Psoas muscle (tissue), 8 donors: ENCODE measurements at places on chromosomes 1 and 21.

GRCh38 chr1:175635092-175635491, 108.3 kb downstream of the TNR start:
- DNase-seq: no peak

- DNase-seq: no peak
These were observed 6.4 kb downstream of the CLDN19 start for GRCh38 chr1:42733415-42734200.

GRCh38 chr1:89755591-89755990, 65.2 kb upstream of the LRRC8D start:
- DNase-seq: no peak

- DNase-seq: no peak
These were observed 16.1 kb upstream of the LYST start for GRCh38 chr1:235882816-235883215.

GRCh38 chr1:36622741-36623648, 140.3 kb upstream of the CSF3R start:
- DNase-seq: no peak

DNA sequence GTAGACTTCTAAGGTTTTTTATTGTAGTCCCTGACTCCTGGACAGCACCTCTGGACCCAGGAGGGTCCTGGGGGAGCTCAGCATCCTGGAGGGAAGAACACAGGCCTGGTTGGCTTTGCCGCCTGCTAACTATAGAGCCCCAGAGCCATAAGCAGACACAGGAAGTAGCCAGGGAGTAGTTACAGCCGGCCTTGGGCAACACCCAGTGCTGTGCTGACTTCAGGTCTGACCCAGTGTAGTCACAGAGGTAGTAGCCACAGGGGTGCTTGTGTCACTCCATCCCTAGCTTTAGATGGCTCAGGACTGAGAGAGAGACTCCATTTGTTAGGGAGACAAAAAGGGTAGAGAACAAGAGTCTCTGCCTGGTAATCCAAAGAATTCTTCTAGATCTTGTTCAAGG, 21.9 kb downstream of the MCOLN2 start:
- DNase-seq: no peak

GRCh38 chr1:176803596-176803995, 340.6 kb downstream of the PAPPA2 start:
- no peak for DNase-seq

DNA sequence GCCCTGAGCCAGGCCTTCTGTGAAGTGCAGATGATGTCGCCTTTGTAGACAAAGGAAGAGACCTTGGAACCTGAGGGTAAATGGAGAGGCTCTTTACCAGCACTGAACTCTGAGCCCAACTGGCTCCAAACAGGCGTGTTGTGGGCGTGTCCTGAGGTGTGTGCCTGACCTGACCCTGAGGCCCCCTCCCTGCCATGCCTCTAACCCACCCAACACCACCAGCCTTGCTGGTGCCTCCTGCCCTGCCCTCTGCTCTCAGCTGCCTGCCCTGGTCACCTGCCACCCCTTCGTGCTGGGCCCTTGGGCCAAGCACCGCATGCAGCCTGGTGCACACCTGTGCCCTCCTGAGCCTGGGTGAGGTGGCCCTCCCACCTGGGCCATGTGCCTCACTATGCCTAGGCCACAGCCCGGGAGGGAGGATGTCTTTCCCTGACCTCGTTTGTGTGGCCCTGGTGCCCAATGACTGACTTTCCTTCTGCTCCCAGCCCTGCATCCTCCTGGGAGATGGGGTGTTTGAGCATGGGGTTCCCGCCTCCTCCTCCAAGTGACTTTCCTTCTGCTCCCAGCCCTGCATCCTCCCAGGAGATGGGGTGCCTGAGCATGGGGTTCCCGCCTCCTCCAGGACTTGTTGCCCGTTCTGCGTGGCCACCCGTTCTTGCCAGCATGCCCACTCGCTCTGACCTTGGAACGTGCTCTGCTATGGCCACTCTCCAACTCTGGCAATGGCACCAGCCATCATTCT, 157.0 kb downstream of the PCBP3 start:
- DNase-seq: no peak

DNA sequence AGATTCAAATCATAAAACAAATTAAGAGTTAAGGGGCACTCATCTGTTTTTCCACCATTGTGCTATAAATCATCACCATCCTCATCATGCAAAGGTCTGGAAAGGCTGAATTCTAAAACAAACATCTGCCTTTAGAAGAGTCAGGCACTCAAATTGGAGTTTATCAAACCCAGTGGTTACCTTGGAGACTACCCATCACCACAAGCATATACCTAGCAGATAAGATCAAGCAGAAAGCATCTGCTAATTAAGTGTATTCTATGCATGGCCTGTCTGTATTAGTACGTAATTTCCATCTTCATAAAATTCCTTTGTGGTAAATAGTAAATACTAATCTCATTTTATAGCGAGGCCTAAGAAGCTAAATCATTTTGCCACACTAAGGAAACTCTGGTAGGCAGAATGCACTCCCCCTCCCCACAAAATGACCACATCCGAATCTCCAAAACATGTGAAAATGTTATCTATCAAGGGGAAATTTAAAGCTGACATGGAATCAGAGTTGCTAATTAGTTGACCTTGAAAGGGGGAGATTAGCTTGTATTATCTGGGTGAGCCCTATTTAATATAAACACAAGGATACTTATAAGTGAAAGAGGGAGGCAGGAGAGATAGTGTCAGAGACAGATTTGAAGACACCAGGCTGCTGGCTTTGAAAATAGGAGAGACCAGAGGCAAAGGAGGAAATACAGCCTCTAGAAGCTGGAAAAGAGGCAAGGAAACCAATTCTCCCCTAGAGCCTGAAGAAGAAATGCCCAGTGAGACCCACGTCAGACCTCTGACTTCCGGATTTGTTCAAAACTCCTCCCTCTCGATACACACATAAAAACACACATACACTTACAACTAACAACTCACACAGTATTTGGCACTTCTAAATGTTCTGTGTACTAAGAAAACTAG, 23.2 kb downstream of the ARID4B start:
- no peak for DNase-seq

DNA sequence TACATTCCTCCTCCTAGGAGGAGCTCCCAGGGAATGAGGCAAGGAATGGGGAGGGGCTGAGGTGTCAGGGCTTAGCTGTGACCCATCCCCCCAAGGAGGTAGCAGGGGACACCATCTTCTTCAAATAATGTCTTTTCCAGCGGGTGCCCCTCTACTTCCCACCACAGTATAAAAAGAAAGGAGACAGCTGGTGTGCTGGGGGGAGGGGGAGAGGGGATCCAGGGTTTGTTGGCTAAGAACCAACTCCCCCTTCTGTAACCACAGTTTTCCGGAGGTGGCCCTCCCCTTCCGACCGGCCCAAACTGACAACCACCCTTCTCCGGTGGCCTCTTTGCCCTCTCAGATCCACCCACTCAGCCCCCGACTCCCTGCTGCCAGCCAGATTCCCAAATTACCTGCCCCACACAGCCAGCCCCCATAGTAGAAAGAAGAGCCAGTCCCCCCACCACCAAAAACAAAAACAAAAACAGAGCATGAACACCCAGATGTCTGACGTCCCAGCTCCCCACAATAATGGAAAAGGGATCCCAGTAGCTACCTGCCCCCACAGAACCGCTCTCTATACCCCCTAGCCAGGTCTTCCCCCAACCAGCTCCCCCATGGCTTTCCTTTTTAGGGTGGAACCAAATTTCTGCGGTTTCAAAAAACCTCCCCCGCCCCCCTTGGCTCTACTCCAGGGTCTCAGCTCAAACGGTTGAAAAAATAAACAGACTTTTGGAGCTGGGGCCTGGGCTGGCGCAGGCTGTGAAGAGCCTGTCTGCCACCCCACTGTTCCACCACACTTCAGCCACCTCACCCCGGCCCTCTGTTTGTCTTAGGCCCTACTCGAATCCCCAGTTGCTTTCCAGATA, 2.1 kb downstream of the ARHGEF2 start:
- peak; percentile 82 for DNase-seq

DNA sequence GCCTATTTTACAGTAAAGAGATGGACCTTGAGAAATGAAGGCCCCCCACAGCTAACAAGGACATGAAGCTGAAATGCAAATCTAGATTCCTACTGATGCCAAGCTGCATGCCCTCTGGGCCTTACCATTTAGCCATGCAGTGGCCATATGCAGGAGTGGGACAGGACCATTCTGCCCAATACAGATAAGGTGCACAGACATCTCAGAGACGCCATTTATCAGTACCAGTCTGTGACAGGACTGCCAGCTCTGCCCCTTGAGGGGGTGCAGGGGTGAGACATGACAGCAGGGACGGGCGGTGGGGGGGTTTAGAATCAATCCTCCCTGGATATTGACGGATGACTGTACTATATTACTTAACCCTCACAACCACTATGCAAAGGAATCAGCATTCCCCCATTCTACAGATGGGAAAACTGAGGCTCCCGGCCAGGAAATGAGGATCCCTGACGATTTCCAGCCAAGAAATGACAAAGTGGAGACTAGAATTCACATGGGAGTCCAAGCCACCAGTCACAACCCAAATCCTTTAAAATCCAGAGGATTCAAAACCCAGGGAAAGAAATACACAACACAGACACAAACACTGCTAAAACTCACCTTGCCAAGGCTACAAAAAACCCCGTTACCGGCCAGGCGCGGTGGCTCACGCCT, 10.8 kb downstream of the SSBP3 start:
- DNase-seq: no peak

GRCh38 chr21:44084496-44085241, 22.5 kb upstream of the PWP2 start:
- no peak for DNase-seq

GRCh38 chr1:110426854-110427253, 19.4 kb upstream of the LAMTOR5 start:
- no peak for DNase-seq
